ENCODE measurements at places on chromosomes 6 and 20.

DNA sequence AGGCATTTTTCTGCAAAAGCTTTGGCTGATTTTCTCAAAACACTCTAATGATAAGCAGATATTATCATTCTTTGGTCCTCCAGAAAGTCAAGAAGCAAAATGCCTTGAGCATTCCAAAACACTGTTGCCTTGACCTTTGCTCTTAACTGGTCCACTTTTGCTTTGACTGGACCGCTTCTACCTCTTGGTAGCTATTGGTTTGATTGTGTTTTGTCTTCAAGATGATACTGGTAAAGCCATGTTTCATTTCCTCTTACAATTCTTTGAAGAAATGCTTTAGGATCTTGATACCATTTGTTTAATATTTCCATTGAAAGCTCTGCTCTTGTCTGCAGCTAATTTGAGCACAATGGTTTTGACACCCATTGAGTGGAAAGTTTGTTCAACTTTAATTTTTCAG lies 35.6 kb upstream of the SDHAF4 start:
- DNase-seq: no peak

GRCh38 chr20:22339091-22339881 lies 245.1 kb downstream of the FOXA2 start:
- DNase-seq: no peak

DNA sequence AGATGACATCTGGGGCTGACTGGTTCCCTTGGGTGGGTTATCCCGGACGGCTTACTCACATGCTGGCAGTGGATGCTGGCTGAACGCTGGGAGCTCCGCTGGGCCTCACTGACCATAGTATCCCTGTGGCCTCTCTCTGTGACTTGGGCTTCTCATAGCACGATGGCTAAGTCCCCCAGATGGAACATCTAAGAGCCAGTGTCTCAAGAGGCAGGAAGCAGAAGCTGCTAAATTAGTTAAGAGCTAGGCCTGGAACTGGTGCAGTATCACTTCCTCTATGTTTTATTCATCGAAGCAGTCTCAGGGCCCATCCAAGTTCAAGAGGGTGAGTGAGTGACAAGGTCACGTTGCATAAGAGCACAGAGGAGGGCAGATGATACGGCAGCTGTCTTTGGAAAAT lies 116.5 kb upstream of the LAMP5 start:
- no peak for DNase-seq

DNA sequence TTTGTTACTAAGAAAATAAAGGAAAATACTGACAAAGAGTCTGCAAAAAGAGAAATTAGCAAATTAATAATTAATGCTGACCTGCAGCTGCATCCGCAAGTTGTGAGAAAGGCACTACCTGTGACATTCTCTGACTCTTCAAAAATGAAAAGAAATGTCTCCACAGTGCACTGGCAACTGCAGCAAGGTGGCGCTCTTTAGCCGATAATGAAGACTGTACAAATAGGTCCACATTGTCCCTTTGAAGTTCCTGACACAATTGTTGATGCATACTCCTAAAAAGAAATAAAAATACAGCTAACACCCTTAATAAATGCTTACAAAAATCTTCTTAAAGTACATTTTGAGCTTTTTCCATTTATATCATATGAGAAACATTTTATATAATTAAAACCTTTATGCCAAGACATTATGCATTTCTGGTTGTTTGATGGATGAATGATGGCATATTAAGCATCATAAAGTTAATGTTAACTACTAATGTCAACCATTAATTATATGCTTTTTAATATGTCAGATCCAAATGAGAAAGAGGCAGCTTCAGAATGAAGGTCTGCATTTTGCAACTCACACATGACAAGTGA lies 96.5 kb downstream of the MMS22L start:
- peak; percentile 48 for DNase-seq

DNA sequence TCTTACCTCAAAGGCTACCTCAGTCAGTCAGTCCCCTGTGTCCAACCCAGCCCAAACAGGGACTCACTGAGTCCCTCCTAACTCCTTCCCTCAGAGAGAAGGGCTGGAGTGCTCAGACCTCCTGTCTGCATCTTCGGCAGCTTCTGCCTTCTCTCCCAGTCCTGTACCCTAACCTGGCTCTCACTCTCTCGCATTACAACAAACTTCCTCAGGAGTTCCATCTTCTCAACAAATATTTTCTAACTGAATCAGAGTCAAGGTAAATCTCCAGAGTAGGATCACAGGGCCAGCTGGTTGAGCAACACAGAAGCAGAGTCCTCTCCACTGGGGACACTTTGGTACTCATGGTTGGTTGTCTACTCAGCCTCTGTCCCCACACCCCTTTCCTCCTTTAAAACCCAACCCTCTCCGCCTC lies 92.3 kb downstream of the MRPL14 start:
- no peak for DNase-seq

GRCh38 chr20:41316602-41317545 lies 657 bp downstream of the ZHX3 start:
- peak; percentile 75 for DNase-seq

DNA sequence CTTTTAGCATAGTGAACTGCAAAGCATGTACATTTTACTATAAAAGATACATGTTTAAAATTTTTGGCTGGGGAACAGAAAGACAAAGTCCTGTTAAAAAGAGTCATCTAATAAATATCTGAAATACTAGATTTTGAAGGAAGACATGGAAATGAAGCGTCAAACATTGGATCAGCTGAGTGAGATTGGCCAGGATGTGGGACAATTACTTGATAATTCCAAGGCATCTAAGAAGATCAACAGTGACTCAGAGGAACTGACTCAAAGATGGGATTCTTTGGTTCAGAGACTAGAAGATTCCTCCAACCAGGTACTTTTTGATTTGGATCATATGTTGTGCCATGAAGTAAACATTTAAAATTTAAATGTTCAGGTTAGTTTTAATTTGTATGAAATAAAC lies 162.3 kb downstream of the UTRN start:
- DNase-seq: no peak

GRCh38 chr6:43178150-43178549 lies 3.8 kb upstream of the CUL9 start:
- no peak for DNase-seq

DNA sequence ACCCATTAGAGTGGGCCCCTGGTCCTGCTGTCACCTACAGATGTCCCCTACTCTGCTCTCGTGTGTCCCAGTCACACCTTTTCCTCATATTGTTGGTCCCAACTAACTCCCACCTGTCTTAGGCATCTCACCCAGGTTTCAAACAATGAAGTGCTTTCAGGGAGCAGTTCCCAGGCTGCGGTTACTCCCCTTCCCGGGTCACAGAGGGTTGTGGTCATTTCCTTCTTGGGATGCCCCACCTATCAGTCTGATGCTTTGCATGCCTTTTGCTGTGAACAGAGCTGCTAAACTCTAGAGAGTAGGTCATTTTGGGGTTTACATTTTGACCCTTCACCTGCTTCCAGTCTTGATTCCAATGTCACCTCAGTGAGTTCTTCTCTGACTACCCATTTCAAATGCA lies 181.6 kb downstream of the CDC5L start:
- no peak for DNase-seq

- DNase-seq: no peak
Observed at GRCh38 chr6:140854318-140854717, 1278.4 kb upstream of the GJE1 start.

- no peak for DNase-seq
Observed at GRCh38 chr6:163782436-163783003, 368.0 kb downstream of the QKI start.

- no peak for DNase-seq
Observed at GRCh38 chr6:141264101-141264500, 868.6 kb upstream of the GJE1 start.

DNA sequence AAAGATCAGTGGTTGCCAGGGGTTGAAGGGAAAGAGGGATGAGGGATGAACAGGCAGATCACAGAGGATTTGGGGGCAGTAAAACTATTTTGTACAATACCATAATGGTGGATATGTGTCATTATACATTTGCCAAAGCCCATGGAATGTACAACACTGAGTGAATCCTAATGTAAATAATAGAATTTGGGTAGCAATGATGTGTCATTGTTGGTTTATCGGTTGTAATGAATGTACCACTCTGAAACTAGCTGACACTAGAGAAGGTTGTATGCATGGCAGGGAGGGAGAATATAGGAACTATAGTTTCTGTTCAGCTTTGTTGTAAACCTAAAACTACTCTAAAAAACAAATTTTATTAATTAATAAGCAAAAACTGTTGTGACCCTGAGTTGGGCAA lies 17.8 kb upstream of the ASF1A start:
- DNase-seq: no peak

DNA sequence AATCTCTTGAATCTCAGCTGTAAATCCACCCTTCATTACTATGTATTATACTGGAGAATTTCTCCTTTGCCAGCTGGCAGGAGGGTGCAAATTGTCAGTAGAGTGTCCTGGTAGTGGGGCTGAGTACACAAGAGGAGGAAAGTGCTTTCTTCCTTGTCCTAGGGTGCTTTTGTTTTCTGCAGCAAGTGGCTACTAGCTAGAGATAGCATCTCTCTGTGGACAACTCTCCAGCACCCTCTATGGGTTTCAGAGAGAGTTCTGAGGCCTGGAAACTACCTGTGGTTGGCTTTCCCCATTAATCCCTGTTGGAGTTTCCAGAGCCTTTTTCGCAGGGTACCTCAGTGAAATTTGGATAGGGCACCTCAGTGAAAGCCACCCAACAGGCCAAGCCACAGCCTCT lies 422.5 kb upstream of the RGS17 start:
- no peak for DNase-seq

DNA sequence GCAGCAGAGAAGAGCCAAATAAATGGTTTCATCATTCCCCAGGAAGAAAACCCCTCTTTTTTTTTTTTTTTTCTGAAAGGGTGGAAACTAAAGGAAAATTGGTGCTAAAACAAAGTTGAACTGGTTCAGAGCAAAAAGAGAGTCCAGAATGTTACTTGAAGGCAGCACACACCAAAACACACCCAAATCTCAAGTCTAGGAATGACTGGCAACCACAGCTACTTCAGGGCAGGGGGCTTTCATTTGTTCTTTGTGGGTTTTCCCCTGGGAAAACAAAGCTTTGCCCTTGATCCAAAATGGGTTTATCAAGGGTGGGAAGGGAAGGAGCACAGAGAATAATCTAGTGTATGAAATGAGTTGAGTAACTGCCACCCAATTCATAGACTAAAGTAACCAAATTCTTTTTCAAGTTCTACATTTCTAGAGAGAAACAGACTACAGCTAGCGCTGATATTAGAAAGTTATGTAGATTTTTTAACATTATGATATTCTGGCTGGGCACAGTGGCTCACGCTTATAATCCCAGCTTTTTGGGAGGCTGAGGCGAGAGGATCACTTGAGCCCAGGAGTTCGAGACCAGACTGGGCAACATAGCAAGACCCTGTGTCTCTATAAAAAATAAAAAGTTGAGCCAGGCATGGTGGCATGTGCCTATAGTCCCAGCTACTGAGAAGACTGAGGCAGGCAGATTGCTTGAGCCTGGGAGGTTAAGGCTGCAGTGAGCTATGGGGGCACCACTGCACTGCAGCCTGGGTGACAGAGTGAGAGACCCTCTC lies 119.8 kb downstream of the NFATC2 start:
- DNase-seq: no peak

- DNase-seq: no peak
Observed at GRCh38 chr6:106844930-106845329, 129.6 kb downstream of the CD24 start.

DNA sequence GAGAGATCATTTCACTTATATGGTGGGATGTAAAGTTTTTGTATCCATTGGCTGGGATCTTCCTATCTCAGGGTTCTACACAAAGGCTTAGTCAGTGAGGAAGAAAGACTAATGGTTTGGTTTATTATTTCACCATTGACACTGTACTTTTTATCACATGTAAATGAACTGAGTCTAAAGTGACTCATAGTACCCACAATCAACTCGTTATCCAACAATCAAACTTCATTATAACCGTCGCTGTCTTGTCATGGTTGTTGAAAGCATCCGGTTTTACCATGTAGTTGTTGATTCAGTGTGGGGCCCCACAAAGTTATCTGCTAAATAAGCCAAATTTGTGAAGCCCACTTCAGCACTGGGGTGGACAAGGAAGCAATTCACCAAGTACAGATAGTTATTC lies 55.8 kb upstream of the MTRF1L start:
- DNase-seq: no peak

DNA sequence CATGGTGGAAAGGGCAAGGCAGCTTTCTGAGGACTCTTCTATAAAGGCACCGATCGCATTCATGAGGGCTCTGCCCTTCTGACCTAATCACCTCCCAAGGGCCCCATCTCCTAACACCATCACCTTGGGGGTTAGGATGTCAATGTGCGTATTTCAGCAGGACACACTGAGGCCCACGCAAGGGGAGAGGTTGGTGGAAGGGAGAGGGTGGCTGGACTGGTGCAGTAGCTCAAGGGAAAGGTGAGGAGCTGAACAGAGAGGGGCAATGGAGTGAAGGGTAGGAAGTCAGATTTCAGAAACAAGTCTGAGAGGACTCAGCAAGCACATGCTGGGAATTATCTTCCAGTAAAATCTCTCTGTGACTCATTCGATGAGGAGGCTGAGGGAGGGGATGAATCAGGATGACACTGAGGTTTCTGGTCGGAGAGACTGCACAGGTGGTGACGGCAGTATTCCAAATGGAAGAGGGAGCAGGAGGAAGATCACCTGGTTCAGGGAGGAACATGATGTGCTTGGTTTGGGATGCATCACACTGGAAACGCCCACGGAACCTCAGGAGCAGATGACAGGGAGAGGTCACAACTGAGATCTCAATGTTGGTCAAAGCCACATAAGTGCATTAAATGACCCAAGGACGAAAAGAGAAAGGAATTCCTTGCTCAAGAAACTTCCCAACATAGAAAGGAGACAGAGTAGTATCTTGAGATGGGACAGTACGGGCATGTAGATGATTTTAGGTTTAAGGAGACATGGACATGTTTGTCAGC lies 67.1 kb downstream of the TFAP2A start:
- DNase-seq: no peak

- DNase-seq: no peak
Observed at GRCh38 chr6:110547266-110547964, 71.0 kb upstream of the SLC22A16 start.

DNA sequence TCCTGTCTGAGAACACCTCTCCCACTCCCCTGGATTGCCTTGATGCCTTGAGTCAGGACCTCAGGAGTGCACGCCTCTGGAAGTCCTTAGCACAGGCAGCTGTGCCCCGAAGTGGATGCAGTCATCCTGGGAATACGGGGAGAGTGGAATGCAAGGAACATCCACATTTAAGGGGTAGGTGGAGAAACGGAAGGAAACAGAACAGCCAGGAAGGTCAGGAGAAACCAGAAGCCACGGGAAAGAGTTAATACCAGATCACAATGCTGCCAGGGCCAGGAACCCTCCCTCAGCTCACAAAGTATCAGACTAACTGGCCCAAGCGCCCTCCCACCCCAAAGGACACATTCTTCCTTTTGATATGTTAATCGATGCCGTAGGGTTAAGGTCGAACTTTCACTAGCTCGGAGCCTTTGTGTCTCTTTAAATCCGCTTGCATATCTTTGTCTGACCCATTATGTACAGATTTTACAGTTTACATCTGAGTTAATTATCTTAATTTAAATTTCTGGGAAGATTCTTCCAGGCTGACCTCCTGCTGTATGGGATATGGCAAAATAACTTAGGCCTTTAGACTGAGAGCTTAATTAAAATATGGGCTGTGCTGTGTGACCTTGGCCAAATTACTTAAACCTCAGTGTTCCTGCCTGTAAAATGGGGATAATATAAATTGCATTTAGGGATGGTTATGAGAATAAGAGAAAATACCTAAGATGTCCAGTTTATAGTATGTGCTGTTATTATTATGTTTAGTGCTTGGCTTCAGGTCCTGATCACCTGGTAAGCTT lies 24.0 kb upstream of the CCND3 start:
- DNase-seq: no peak

Data from T-cell (primary cell).